Activated CD8-positive, alpha-beta T cell treated with anti-CD3 and anti-CD28 coated beads for 36 hours (primary cell): ENCODE measurements at places on chromosomes 5 and 9.

GRCh38 chr9:34744295-34745221, 34.6 kb upstream of the CCL21 start:
- no peak overlapping the region for H3K27ac ChIP-seq
- no peaks in the 10 kb centered on the region for H3K4me1 ChIP-seq
- DNase-seq = no peak
- no peak overlapping the region for H3K4me3 ChIP-seq
- H3K36me3 ChIP-seq = no peaks in the 10 kb centered on the region
- peaks cover 20% of the 10 kb centered on the region for H3K27me3 ChIP-seq

- no peak for DNase-seq
- no peak overlapping the region for H3K4me3 ChIP-seq
- H3K27me3 ChIP-seq = peaks cover 37% of the 10 kb centered on the region
- no peak overlapping the region for H3K27ac ChIP-seq
- H3K4me1 ChIP-seq = peaks cover 2% of the 10 kb centered on the region
Measured at GRCh38 chr5:11902201-11902619, 2.0 kb downstream of the CTNND2 start.

DNA sequence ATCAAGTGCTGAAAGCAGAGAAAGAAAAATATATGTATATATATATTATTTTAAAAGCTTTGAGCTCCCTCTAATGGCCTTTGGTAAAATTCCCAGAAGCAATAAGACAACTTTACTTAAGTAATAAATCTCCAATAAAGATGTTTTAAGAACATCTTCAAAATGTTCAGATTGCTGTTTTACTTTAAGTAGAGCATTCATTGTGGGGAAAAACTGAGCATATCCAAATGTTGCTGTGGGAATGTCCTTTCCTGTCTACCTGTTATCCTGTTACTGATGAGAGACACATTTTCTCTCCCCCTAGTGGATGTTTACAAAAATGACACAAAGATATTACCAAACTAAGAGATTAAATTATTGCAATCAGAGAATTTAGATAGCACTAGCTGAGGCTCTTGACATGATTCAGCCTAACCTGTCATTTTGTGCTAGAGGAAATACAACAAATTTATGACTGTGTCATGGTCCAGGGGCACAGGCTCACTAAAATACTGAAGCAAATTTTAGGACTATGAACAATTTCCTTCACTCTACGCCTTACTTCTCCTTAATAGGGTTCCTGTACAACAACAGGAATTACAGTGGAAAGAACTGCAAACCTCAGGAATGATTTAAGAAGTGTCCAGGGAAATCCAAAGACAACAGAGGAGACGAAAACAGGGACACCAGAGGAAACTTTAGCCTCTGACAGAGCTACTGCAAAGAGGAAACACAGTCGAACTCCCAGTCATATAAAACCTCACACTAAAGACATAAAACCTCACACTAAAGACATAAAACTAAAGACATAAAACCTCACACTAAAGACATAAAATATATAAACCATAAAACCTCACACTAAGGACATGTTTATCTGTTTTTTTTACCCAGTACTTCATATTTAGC, 24.3 kb upstream of the PRRC1 start:
- H3K4me1 ChIP-seq = no peaks in the 10 kb centered on the region
- no peak overlapping the region for H3K27ac ChIP-seq
- H3K36me3 ChIP-seq = no peaks in the 10 kb centered on the region
- peaks cover 21% of the 10 kb centered on the region for H3K27me3 ChIP-seq

DNA sequence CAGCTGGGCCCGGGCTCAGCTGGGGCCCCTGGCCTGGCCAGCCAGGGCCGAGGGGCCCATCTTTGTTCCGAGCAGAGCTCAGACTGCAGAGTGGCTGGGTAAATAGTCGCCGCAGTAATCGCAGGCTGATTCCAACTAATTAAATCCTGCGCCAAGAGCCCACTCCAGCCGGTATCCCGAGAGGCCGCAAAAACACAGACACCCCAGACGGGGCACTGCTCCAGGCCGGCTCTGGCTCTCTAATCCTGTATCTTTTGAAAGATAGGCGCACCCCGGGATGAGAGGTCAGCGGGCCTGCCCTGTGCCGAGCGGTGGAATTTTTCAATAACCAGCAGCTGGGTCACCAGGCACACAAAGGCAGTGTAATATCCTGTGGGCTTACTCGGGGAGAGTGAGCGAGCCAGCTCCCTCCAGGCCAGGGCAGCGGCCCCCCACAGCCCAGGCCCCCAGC, 57.7 kb downstream of the LMX1B start:
- no peak for DNase-seq
- H3K36me3 ChIP-seq = no peaks in the 10 kb centered on the region
- no peaks in the 10 kb centered on the region for H3K4me1 ChIP-seq

GRCh38 chr9:23740531-23740930, 85.5 kb downstream of the ELAVL2 start:
- H3K4me3 ChIP-seq = no peak overlapping the region
- DNase-seq = no peak
- no peaks in the 10 kb centered on the region for H3K36me3 ChIP-seq
- H3K27me3 ChIP-seq = no peaks in the 10 kb centered on the region

GRCh38 chr5:6108540-6108848, 269.9 kb downstream of the MED10 start:
- no peaks in the 10 kb centered on the region for H3K36me3 ChIP-seq
- peaks cover 2% of the 10 kb centered on the region for H3K27me3 ChIP-seq
- no peaks in the 10 kb centered on the region for H3K4me1 ChIP-seq
- DNase-seq = no peak

DNA sequence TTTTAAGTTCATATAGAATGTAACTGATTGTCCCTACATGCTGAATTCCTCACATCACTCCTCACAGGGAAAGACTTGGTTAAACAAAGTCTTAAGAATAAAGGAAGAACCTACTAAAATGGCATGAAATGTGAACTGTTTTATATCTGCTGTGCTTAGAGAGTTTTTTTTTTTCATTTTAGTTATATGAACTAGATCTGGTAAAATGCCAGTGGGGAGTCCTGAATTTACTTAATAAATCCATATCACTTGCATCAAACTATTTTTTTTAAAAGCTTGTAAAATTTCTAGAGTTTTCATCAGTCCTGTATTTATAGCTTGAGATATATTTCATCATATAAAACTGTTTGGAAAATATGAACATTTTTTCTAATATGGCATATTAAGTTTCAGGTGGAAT, 1528.6 kb downstream of the EFNA5 start:
- no peaks in the 10 kb centered on the region for H3K27me3 ChIP-seq
- H3K36me3 ChIP-seq = no peaks in the 10 kb centered on the region
- H3K4me3 ChIP-seq = no peak overlapping the region
- DNase-seq = no peak

DNA sequence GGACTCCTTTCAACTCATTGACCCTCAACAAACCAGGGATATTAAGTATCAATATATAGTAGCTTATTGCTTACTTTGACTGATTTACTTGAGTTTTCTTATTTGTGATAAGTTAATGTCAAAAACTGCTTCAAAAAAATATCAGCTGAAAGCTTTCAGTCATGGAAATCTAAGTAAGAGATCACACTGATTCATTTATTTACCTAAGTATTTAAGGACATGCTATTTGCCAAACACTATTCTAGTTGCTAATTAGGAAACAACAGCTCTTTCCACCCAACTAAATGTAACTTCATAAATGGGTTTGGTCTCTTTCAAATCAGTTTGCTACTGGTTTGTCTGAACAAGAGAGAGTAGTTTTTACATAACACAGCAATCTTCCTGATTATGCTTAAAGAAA, 48.2 kb downstream of the CHD1 start:
- H3K4me3 ChIP-seq = no peak overlapping the region
- H3K4me1 ChIP-seq = peaks cover 11% of the 10 kb centered on the region

- peaks cover 62% of the 10 kb centered on the region for H3K4me1 ChIP-seq
- DNase-seq = peak; percentile 86
- H3K27me3 ChIP-seq = no peaks in the 10 kb centered on the region
- H3K27ac ChIP-seq = peak overlapping the region; percentile 91
- H3K4me3 ChIP-seq = peak overlapping the region; percentile 91
- H3K36me3 ChIP-seq = peaks cover 27% of the 10 kb centered on the region
Measured at GRCh38 chr9:93132946-93133680, 938 bp downstream of the NINJ1 start.

DNA sequence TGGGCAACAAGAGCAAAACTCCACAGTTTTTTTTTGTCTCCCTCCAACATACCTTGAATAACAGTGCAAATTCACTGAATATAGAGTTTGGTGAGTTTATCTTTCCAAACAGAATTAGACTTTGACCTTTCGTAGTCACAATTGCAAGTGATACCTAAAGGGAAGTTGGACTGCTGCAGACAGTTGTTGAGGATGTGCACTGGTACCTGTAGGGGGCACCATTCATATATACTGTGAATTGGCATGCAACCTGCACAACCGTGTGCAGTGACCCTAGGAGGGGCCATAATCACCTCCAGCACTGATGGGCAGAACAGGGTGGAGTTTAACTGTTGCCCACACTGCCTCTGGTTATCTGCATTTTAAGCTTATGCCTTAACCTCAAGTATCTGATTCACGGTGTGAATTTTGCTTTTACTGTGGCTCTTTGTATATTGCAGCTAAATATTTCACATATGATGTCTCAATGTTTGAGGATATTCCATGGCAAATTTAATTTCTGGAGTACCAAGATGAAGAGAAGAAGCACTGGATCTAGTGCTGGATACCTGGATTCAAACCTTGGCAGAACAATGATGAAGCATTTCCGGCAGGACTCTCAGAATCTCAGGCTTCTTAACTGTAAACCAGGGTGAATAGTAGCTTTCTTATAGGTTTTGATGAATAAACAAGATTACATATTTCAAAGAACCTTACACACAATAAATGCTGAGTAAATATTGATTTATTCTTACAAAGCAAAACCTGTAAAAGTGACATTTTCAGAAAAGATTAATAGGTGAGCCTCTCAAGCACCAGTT, 144.3 kb downstream of the ACTBL2 start:
- no peak overlapping the region for H3K4me3 ChIP-seq
- no peak overlapping the region for H3K27ac ChIP-seq
- peak; percentile 28 for DNase-seq
- no peaks in the 10 kb centered on the region for H3K27me3 ChIP-seq
- no peaks in the 10 kb centered on the region for H3K4me1 ChIP-seq
- H3K36me3 ChIP-seq = no peaks in the 10 kb centered on the region

DNA sequence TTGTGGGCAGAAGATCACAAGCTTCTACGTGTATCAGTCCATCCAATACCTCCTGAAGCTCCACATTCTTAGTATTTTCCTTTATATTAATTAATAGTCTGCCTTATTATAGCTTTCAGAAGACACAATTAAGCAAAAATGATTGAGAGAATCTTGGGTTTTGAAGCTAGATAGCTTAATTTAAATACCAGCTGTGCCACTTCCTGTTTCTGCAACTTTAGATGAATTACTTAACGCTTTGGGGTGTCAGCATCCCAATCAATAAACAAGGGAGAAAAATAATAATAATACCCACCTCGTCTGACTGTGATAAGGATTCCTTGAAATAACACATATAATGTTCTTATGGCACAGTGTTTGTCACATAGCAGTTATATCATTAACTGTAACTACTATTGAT, 44.7 kb upstream of the HTR4 start:
- H3K4me3 ChIP-seq = no peak overlapping the region
- H3K4me1 ChIP-seq = peaks cover 4% of the 10 kb centered on the region
- peaks cover 36% of the 10 kb centered on the region for H3K27me3 ChIP-seq
- peaks cover 4% of the 10 kb centered on the region for H3K36me3 ChIP-seq
- no peak overlapping the region for H3K27ac ChIP-seq

GRCh38 chr5:126374109-126374416, 49.1 kb upstream of the GRAMD2B start:
- no peak overlapping the region for H3K4me3 ChIP-seq
- H3K27ac ChIP-seq = no peak overlapping the region
- DNase-seq = no peak
- no peaks in the 10 kb centered on the region for H3K27me3 ChIP-seq
- no peaks in the 10 kb centered on the region for H3K36me3 ChIP-seq

DNA sequence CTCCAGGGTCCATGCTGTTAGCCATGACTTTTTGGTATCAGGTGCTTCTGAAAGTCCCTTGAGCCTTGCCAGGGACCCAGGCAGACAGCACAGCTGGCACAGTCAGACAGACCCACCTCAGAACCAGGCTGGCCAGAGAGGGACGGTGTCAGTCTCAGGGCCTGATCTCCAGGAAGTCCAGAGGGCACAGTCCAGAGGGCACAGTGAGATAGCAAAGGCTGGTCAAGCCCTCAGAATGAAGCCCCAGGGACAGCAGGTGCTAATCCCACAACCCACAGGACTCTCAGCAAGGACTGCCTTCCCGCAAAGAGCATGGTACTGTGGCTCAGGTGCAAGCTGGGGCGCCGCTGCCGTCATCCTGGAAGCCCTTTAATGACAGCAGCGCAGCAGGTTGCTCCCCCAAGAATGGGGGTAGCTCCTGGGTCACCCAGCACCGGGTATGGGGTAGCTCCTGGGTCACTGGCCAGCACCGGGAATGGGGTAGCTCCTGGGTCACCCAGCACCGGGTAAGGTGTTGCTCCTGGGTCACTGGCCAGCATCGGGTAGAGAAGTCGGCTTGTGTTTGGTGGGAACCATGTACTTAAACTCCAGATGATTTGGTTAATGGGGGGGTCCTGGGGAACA, 105.6 kb upstream of the PHYKPL start:
- H3K4me3 ChIP-seq = no peak overlapping the region
- no peak for DNase-seq
- H3K27me3 ChIP-seq = no peaks in the 10 kb centered on the region
- H3K27ac ChIP-seq = no peak overlapping the region

GRCh38 chr5:178086266-178086665, 27.1 kb upstream of the N4BP3 start:
- H3K4me3 ChIP-seq = no peak overlapping the region
- peaks cover 3% of the 10 kb centered on the region for H3K27me3 ChIP-seq
- H3K27ac ChIP-seq = no peak overlapping the region
- H3K4me1 ChIP-seq = peaks cover 6% of the 10 kb centered on the region
- no peaks in the 10 kb centered on the region for H3K36me3 ChIP-seq
- no peak for DNase-seq

- no peak overlapping the region for H3K27ac ChIP-seq
- peaks cover 18% of the 10 kb centered on the region for H3K4me1 ChIP-seq
- H3K4me3 ChIP-seq = no peak overlapping the region
- no peaks in the 10 kb centered on the region for H3K27me3 ChIP-seq
- no peak for DNase-seq
Measured at GRCh38 chr5:136143312-136143711, 10.7 kb downstream of the SMAD5 start.

DNA sequence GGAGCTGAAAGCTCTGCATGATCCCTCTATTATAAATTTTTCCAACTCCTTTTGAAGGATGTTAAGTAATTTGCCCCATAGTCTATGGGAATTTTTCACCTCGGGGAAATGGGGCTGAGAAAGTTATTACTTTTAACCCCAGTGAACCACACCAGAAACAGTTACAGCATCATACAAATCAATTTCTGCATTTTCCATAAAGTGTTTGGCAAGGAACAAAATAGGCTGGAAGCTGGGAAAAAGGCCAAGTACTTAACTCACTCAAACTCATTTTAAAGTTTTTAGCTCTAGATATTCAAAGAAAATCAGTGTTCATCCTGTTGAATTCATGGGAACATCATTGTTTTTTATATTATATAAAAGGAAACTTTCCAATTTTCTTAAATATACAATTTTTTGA, 160.9 kb downstream of the SH3GL2 start:
- no peaks in the 10 kb centered on the region for H3K36me3 ChIP-seq
- no peak overlapping the region for H3K4me3 ChIP-seq
- no peak for DNase-seq
- no peaks in the 10 kb centered on the region for H3K4me1 ChIP-seq

- peaks cover 11% of the 10 kb centered on the region for H3K27me3 ChIP-seq
- no peaks in the 10 kb centered on the region for H3K4me1 ChIP-seq
- H3K4me3 ChIP-seq = no peak overlapping the region
- H3K27ac ChIP-seq = no peak overlapping the region
- DNase-seq = no peak
- H3K36me3 ChIP-seq = no peaks in the 10 kb centered on the region
Measured at GRCh38 chr5:72046106-72046505, 61.2 kb upstream of the MAP1B start.
